Stimulated activated CD8-positive, alpha-beta memory T cell treated with anti-CD3 and anti-CD28 coated beads, Interleukin-4, amount 100 ng/mL, for 1 hour (primary cell): ENCODE measurements at places on chromosomes 7 and 10.

- no peak for DNase-seq
Measured at GRCh38 chr10:20494474-20494873, 402.6 kb downstream of the NEBL start.

DNA sequence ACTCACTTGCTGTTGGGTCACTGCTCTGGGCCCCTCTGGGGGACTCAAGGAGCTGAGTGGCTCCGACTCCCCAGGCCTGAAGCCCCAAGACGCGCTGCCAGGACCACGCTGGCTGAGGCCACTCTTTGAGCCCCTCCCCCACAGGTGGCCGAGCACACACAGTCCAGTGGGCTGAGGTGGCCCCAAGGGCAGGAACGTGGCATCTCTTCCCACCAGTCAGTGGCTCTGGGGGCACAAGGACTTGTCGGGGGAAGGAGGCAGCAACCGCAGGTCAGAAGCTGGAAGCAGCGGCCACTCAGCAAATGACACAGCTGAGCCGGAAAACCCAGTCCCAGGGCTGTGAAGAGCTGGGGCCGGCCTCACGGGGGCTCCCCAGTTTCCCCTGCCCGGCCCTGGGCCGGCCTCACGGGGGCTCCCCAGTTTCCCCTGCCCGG lies 24.1 kb downstream of the GRIFIN start:
- no peak for DNase-seq

GRCh38 chr7:123624527-123625183 lies 23.0 kb downstream of the ASB15 start:
- peak; percentile 18 for DNase-seq

DNA sequence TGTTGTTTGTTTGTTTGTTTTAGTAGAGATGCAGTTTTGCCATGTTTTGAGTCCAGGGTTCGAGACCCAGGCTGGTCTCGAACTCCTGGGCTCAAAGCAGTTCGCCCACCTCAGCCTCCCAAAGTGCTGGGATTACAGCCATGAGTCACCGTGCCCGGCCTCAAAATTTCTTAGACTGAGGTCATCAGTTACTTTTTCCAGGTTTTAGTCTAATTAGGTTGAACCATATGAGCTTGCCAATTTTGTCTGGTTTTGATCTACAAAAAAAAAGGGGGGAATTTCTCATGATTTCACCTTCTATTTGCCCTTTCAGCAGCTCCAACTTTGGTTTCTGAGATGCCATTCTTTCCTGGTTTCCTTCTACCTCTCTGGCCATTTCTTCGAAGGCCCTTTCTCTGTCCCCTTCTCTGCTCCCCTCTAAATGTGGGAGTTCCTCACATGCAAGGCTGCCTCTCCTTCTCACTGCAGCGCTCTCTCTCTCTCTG lies 5.5 kb downstream of the CUEDC2 start:
- no peak for DNase-seq

GRCh38 chr10:63437116-63437949 lies 28.4 kb downstream of the JMJD1C start:
- DNase-seq = no peak

GRCh38 chr7:105890290-105890997 lies 14.0 kb upstream of the ATXN7L1 start:
- no peak for DNase-seq

- no peak for DNase-seq
Measured at GRCh38 chr7:137399827-137400823, 56.6 kb upstream of the PTN start.
